ENCODE measurements at places on chromosomes 4 and X. TPM values are rescaled to one million over a fixed set of nuclear protein-coding genes. Genes with fewer than 3 reads are reported as not detected.

CPZ gene
- 21.9 TPM for polyA plus RNA-seq

MAP7D2 gene
- 37.9 TPM for polyA plus RNA-seq

PLP1 gene
- polyA plus RNA-seq: 79.7 TPM

GABRB1 gene
- polyA plus RNA-seq: not detected

ZNF41 gene
- 5.2 TPM for polyA plus RNA-seq

BEX1 gene
- 174 TPM for polyA plus RNA-seq

DDX60 gene
- 5.3 TPM for polyA plus RNA-seq

WDR17 gene
- polyA plus RNA-seq: 4.8 TPM

SPANXB1 gene
- polyA plus RNA-seq: 59.5 TPM

FRAS1 gene
- 2.2 TPM for polyA plus RNA-seq

GPR50 gene
- polyA plus RNA-seq: not detected

GAR1 gene
- polyA plus RNA-seq: 28.5 TPM

LUZP4 gene
- polyA plus RNA-seq: 11.2 TPM

TCP11X2 gene
- polyA plus RNA-seq: 3.0 TPM

PCYT1B gene
- polyA plus RNA-seq: 24.0 TPM

CEP135 gene
- 5.2 TPM for polyA plus RNA-seq

TKTL1 gene
- 233 TPM for polyA plus RNA-seq

NIPAL1 gene
- 2.3 TPM for polyA plus RNA-seq

TLR3 gene
- polyA plus RNA-seq: 12.6 TPM

DDIT4L gene
- 5.5 TPM for polyA plus RNA-seq

CHIC1 gene
- polyA plus RNA-seq: 4.0 TPM

ZNF157 gene
- polyA plus RNA-seq: 0.51 TPM

KIAA1210 gene
- 63.0 TPM for polyA plus RNA-seq

MAGED4 gene
- polyA plus RNA-seq: 5.2 TPM

BRS3 gene
- 0.49 TPM for polyA plus RNA-seq

CTSO gene
- polyA plus RNA-seq: 18.6 TPM

ZIC3 gene
- 1.5 TPM for polyA plus RNA-seq

CAPN6 gene
- 13.3 TPM for polyA plus RNA-seq

SERPINA7 gene
- polyA plus RNA-seq: not detected

F11 gene
- not detected for polyA plus RNA-seq

MAPK10 gene
- polyA plus RNA-seq: 56.1 TPM

SUPT20HL2 gene
- polyA plus RNA-seq: 2.0 TPM
